ENCODE measurements at places on chromosomes 2 and 18.

DNA sequence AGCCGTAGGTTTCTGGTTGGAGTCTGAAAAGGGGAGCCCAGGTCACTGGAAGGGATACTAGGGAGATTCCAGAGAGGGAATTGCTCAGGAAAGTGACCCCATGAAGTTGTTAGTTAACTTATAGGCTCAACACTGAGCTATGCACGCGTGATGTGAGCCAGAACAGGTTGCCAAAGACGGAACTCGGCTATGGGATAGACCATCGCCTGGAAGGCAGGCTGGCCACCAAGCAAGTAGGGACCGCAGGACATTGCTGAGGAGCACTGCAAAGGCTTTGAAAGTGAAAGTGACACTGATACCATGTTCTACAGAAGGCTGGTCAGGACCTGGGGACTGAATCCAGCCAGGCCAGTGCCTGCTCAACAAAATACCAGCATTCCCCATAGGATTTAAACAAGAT lies 7.3 kb downstream of the FARP2 start:
- no peak overlapping the region for H3K27ac ChIP-seq
- no peaks in the 10 kb centered on the region for H3K36me3 ChIP-seq

DNA sequence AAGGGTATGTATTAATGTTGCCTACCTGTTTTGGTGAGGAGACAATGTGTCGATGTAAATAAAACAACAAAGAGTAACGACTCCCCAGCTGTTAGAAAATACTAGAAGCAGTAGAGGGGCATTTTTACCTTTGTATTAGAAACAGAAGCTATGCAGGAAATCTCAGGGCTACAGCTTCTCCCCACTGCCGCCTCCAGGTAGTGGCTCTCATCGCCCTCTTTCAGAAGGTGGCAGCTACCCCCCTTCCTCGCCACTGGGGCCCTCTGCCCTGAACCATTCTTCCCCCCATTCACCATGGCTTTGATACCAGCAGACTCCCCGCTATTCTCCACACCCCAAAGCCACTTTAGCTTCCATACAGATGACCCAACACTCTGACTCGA lies 6.7 kb downstream of the PLA2R1 start:
- no peaks in the 10 kb centered on the region for H3K36me3 ChIP-seq
- no peak for DNase-seq
- H3K27me3 ChIP-seq, result peaks cover 45% of the 10 kb centered on the region
- peaks cover 7% of the 10 kb centered on the region for H3K4me1 ChIP-seq

DNA sequence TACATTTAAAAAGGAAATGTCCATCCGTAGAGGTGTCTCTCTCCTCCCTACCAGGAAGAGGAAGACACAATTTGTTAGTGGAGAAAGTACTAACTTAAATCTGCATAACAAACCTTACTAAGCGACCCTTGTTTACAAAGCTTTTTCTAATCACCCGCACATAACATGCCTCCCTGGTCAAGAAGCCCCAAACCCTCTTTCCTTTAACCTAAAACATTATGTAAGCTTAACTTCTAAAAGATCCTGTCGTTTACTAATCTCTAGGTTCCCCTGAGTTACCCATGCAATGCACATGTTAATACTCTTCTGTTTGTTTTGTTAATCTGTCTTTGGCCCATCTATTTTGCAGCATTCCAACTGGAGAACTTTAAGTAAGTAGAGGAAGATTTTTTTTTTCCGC lies 630.3 kb upstream of the NRXN1 start:
- no peaks in the 10 kb centered on the region for H3K4me1 ChIP-seq
- no peak overlapping the region for H3K4me3 ChIP-seq
- no peak for DNase-seq
- H3K36me3 ChIP-seq, result no peaks in the 10 kb centered on the region
- no peak overlapping the region for H3K27ac ChIP-seq
- no peaks in the 10 kb centered on the region for H3K27me3 ChIP-seq

DNA sequence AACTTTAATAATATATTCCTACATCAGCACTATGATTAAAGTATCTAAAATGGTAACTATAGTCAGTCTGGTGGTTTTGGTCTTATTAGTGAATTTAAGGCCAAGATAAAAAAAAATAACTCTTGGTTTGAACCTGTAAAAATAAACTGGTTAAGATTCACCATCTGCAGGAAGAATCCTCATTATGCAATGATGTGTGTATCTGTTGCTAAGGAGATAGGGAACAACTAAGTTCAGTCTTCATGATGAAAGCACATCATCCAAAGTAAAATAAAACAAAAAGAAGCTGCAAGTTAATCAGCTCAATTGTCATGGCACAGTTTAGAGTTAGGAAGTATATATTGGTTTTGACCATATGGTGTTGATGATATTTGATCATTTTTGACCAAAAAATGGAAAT lies 466.0 kb downstream of the NYAP2 start:
- no peaks in the 10 kb centered on the region for H3K27me3 ChIP-seq
- H3K4me3 ChIP-seq, result no peak overlapping the region
- no peaks in the 10 kb centered on the region for H3K4me1 ChIP-seq
- H3K36me3 ChIP-seq, result no peaks in the 10 kb centered on the region

DNA sequence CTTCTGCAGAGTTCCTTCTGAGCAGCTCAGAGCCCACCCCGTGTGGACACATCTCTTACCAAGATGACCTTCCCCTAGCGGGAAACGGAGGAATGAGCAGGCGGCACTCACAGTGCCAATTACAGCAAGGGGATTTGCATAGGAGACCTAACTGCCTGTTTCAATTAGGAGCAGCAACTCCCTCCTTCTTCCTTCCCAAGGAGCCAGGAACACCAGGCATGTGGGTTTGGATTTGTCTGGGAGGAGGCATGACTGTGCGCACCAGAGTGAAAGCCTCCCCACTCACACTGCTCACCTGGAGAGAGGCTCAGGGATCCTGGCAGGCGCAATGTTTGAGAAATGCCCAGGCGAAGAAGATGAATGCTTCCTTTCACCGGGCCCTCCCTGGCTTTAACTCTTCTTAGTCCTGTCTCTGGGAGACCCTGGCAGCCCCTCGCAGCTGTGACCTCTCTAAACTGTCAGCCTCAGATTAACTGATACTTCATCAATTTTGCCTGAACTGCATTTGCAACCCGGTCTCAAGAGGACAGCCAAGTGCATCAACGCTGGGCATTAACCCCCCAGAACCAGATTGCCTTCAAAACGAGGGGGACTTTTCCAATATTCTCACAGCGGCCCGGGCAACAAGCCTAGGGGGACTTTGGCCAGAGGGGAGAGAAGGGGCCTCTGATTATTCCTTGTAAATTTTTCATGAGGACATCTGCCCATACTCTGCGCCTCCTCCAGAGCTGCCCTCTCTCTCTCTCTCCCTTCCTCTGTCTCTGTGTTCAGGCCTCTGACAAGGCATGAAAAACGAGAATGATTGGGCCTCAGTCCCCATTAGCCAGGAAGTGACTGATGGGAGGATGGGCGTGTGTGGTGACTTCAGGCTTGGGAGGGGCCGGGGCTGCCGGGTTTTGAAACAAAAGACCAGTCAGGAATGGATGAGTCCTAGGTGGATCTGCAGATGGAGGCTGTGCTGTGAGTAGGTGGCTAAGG lies 93.8 kb downstream of the CMPK2 start:
- no peak for DNase-seq
- no peak overlapping the region for H3K4me3 ChIP-seq

GRCh38 chr2:88656690-88657089 lies 29.4 kb upstream of the EIF2AK3 start:
- no peaks in the 10 kb centered on the region for H3K36me3 ChIP-seq
- H3K27ac ChIP-seq, result no peak overlapping the region
- no peaks in the 10 kb centered on the region for H3K27me3 ChIP-seq
- DNase-seq, result no peak
- no peak overlapping the region for H3K4me3 ChIP-seq

DNA sequence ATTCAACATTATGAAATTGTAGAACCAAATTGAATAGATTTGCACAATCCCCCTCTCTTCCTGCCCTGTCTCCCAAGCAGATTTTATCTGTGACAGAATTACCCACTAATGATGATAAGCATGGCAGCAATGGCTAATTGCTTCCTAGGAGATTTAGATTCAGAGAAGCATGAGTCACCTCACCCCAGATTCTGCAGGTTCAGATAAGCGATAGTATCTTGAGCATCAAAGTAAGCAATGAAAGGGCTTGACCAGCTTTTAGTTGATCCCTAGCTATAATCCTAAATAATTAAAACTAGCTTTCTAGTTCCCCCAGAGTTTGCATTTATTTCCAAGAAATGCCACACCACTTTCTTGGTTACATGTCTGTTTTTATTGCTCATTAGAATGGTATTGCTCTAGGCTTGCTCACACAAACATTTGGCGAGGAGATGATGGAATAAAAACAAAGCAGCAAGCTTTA lies 204.3 kb downstream of the GULP1 start:
- H3K27ac ChIP-seq, result no peak overlapping the region
- no peak overlapping the region for H3K4me3 ChIP-seq
- no peaks in the 10 kb centered on the region for H3K36me3 ChIP-seq
- no peaks in the 10 kb centered on the region for H3K4me1 ChIP-seq
- DNase-seq, result no peak

DNA sequence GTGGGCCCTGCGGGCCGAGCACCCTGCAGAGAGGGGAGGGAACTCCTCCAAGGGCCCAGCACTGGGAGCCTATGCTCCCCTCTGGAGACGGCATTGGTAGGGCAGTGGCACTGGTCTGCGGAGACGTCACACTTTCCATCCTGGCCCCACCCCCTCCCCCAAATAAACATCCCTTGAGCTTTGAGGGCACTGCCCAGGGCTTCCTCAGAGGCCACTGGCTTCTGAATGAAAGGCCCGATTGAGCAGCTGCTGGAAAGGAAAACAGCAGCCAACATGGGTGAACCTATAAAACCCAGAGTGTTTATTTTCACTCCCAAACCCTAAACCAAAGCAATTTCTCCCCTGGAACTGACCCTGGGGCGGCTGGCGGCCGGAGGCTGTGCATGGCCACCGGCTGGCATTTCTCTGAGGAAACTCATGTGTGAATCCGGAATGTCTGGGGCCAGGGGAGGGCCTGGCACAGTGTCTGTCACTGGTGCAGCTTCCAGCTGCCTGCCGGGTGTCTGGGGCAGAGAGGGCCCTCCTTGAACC lies 138.9 kb downstream of the DYSF start:
- H3K4me1 ChIP-seq, result peaks cover 4% of the 10 kb centered on the region
- no peak overlapping the region for H3K4me3 ChIP-seq
- no peaks in the 10 kb centered on the region for H3K36me3 ChIP-seq
- H3K27ac ChIP-seq, result no peak overlapping the region
- no peak for DNase-seq

DNA sequence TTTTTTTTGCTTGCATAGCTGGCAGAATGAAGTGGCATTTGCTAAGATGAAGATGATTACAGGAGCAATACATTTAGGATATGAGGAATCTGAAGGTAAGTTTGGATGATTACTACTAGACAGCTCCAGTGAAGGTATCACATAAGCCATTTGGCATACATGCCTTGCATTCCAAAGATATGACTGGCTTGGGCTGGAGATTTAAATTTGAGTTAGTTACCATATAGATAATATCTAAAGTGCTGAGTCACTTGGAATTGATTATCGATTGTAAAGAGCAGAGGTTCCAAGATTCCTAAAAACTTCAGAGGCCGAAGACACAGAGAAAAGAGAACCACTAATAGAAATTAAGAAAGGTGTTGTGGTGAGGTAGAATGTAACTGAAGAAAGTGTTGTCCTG lies 1026.4 kb downstream of the DSC3 start:
- no peak overlapping the region for H3K27ac ChIP-seq
- DNase-seq, result no peak
- H3K27me3 ChIP-seq, result no peaks in the 10 kb centered on the region
- no peaks in the 10 kb centered on the region for H3K4me1 ChIP-seq
- H3K4me3 ChIP-seq, result no peak overlapping the region

- H3K4me3 ChIP-seq, result no peak overlapping the region
- no peak overlapping the region for H3K27ac ChIP-seq
- no peaks in the 10 kb centered on the region for H3K27me3 ChIP-seq
- H3K4me1 ChIP-seq, result peaks cover 7% of the 10 kb centered on the region
Measured at GRCh38 chr18:75268364-75268646, 57.7 kb downstream of the TSHZ1 start.

GRCh38 chr2:20438334-20439192 lies 8.3 kb upstream of the RHOB start:
- H3K27me3 ChIP-seq, result peaks cover 53% of the 10 kb centered on the region
- DNase-seq, result peak; percentile 31
- peaks cover 4% of the 10 kb centered on the region for H3K4me1 ChIP-seq
- no peaks in the 10 kb centered on the region for H3K36me3 ChIP-seq
- no peak overlapping the region for H3K27ac ChIP-seq
- no peak overlapping the region for H3K4me3 ChIP-seq

GRCh38 chr2:152099367-152100050 lies 665 bp upstream of the CACNB4 start:
- H3K4me3 ChIP-seq, result peak overlapping the region; percentile 59
- peaks cover 62% of the 10 kb centered on the region for H3K27me3 ChIP-seq
- no peaks in the 10 kb centered on the region for H3K36me3 ChIP-seq

DNA sequence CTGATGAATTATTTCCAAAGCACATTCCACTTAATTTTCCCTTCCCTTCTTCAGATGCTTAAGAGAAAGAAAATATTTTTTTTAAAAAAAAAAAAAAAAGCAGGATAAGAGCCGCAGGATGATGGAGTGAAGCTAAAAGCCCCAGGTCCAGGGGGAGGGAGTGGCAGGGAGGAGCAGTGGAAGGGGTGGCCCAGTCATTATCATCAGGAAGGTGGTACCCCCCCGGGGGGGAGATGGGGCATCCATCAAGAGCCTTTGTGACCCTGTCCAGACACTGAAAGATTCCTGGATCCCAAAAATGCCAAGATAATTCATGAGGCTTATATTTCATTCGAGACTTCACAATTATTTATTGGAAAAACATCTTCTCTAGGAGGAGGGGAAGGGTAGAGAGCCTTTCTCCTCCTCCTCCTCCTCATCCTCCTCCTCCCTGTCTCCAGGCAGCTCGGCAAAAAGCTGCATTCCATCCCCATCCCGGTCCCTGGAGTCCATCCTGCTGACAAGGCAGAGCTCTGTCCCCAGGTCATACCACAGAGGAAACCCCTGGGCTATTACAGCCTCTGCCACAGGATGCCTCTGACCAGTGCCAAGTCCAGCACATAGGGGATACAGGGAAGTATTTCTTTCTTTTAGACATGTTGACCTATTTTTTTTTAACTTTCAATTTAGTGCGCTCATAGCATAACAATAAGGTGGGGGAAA lies 125.3 kb downstream of the TWIST2 start:
- no peaks in the 10 kb centered on the region for H3K4me1 ChIP-seq
- no peak overlapping the region for H3K4me3 ChIP-seq
- no peak for DNase-seq
- no peaks in the 10 kb centered on the region for H3K36me3 ChIP-seq
- H3K27ac ChIP-seq, result no peak overlapping the region

GRCh38 chr2:231413456-231413855 lies 17.9 kb downstream of the B3GNT7 start:
- H3K27me3 ChIP-seq, result peaks cover 47% of the 10 kb centered on the region
- no peak overlapping the region for H3K27ac ChIP-seq
- H3K4me1 ChIP-seq, result peaks cover 8% of the 10 kb centered on the region

GRCh38 chr2:37307500-37307899 lies 17.1 kb downstream of the PRKD3 start:
- no peak overlapping the region for H3K4me3 ChIP-seq
- no peak overlapping the region for H3K27ac ChIP-seq
- H3K36me3 ChIP-seq, result peaks cover 6% of the 10 kb centered on the region
- H3K27me3 ChIP-seq, result no peaks in the 10 kb centered on the region

- no peak overlapping the region for H3K4me3 ChIP-seq
- H3K36me3 ChIP-seq, result no peaks in the 10 kb centered on the region
- peaks cover 5% of the 10 kb centered on the region for H3K27me3 ChIP-seq
Measured at GRCh38 chr2:128406736-128407554, 88.3 kb upstream of the HS6ST1 start.
